ENCODE measurements at places on chromosomes 7 and 10.
A peak's percentile ranks its signal among the peaks of the same experiment; 100 is the strongest.

DNA sequence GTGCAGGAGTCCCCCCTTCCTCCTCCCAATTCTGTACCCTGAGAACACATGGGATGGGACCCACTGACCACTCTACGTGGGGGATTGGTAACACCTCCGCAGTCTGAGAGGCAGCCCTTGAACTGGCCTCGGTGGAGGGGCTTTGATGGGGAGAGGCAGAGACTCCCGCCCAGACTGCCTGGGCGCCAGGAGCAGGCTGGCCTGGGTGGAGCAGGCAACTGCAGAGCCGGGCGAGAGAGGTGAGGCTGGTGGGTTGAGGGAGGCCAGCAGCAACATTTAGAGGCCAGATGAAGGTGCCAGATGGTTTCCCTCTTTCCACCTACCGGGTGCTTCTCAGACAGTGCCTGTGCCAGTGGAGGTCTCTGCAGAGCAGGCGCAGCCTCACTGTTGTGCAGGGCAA, 30.7 kb upstream of the ZNF467 start:
- DNase-seq = no peak

DNA sequence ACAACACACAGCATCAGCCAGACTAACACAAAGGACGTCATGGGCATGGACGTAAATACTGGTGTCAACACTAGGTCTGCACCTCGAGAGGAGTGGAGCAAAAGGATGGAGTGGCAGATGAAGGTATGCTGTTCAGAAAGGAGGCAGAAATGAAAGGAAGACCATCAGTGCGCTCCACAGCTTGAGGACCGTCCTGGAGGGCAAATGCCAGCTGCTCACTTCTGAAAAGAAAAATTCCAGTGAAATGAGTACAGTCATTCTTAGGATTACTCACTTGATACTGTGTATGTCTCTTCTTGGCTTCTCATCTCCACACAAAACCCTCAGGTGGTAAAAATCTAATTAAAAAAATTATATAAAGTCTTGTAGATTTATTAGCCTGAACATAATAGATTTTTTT, 44.8 kb downstream of the EGFR start:
- peak; percentile 62 for DNase-seq

- DNase-seq = no peak
These were observed 154.0 kb upstream of the AOAH start for GRCh38 chr7:36878288-36878687.

DNA sequence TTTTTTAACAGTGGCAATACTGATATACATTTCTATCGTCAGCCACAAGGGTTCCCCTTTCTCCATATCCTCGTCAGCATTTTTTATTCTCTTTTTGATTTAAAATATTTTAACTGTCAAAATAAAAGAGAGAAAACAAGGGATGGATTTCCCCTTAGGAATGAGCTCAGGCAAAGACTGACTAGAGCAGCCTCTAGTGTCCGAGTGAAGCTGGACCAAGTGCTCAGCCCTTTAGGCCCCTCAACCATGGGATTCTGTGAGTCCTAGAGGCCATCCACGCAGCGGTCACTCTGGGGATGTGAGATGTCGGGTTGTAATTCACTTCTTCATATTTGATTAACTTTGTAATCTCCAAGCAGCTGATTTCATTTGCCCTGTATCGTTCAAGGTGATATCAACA, 137.4 kb upstream of the RNF32 start:
- DNase-seq = no peak

- DNase-seq = no peak
These were observed 60.6 kb downstream of the PRF1 start for GRCh38 chr10:70541736-70542564.

GRCh38 chr7:115328018-115328417, 406.1 kb downstream of the MDFIC start:
- peak; percentile 44 for DNase-seq

- no peak for DNase-seq
These were observed 15.8 kb upstream of the TMEM236 start for GRCh38 chr10:17736223-17736622.
